Stimulated activated CD4-positive, alpha-beta T cell treated with anti-CD3 and anti-CD28 coated beads, TNF-alpha, amount 100 ng/mL, for 24 hours (primary cell): ENCODE measurements at places on chromosomes 12 and 14.

GRCh38 chr12:124909831-124910560 is 4.5 kb downstream of the UBC start:
- DNase-seq = no peak

DNA sequence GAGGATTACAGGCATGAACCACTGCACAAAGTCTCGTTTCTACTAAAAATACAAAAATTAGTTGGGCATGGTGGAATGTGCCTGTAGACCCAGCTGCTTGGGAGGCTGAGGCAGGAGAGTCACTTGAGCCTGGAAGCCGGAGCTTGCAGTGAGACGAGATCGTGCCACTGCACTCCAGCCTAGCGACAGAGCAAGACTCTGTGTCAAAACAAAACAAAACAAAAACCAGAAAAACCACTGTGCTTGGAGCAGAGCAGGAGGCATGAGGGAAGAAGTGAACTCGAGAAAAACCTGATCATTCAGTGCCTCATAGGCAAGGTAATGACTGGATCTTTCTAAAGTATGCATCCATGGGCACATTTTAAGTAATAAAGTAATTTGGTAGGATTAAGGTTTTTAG is 487.8 kb downstream of the KCNH5 start:
- no peak for DNase-seq

DNA sequence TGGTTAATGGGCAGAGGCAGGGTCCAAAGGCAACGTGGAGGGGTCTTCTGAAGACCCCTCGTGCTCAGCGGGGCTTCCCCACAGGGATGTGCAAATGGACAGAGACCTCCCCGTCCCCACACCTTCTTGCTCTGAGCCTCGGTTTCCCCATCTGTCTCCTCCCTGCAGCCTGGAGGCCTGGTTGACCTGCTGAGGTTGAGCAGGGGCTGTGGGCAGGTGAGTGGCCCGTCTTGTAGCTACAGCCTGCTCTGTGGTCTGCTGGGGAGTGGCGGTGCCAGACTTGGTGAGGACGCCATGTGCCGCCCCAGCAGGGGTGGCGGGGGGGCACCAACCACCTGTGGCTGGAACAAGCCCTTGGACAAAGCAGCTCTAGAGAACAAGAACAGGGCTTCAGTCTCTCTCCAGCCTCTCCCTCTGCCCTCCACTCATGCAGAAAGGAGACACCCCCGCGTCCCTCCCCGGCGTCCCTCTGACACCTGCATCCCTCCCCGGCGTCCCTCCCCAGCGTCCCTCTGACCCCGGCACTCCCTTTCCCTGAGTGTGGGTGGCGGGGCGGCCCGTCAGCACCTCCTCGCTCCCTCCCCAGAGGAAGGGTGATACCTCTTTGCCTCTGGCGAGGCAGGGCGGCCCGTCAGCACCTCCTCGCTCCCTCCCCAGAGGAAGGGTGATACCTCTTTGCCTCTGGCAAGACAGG is 83.7 kb downstream of the NOC4L start:
- no peak for DNase-seq

GRCh38 chr14:51872396-51872795 is 12.0 kb downstream of the GNG2 start:
- no peak for DNase-seq

DNA sequence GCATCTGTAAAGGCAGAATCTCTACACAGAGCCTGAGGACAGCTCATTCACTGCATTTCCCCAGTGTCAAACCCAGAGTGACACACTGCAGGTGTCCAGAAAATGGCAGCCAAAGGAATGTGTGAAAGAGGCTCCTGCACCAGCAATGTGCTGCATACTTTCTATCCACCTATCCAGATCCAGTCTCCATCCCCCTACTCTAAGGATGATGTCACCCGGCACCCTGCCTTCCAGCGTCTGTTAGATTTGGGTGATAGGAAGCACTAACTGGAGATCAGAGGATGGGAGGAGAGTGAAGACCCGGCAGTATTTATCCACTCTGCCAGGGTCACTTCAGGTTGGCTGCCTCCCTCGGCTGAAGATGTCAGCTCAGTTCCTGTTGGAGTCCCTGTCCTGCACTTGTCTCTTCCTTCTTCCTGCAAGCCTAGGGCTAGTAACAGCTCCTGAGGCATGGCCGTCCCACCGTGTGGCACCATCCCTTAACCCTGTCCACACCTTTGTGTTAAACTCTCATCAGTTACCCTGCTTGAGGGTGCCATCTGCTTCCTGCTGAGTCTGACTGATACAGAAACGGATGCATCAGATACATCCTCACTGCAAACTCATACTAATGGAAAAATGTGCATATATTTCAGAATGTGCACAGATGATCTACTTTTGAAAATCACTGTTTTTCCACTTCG is 13.0 kb upstream of the GPR68 start:
- DNase-seq = no peak

DNA sequence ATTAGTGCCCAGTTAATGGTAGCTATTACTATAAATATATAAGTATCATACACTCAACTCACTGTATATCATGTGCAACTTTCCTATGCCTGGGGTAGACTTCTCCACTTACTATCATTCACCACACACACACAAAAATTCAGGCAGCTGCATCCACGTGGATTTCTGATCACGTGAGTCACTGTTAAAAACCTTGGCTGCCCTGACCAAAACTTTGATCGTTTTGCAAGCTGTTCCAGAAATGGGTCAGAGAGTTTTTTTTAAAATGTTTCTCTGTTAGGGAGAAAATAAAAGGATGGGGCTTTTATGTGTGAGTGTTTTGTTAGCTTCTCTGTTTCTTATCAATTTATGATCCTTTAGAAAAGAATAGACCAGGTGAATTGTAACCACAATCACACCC is 198.2 kb upstream of the CNOT2 start:
- DNase-seq = no peak

DNA sequence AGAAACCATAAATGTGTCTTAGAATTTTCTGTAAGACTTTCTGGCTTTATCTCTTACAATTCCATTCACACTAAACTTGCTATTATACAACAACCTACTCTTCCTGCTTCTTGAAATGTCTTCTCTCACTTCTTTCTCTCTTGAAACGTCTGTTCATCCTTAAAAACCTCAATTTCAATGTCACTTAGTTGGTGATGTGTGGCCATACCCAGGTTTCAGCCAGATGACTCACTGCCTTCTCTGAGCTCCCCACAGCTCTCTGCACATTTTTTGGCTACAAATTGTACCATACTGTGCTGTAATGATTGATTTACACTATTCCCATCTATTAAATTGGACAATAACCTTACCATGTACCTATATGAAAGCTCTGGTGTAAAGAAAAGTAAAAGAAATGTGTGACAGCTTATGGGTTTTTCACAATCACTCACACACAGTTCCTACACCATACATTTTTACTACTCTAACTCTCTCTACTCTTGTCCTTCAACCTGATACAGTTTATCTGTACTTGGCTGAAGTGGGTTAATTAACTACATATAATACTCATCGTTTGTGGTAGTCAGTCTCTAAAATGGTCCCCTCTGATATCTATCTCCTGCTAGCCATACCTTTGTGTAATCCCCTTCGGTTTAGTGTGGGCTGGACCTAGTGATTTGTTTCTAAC is 222.1 kb downstream of the NELL2 start:
- no peak for DNase-seq

- DNase-seq = no peak
Measured at GRCh38 chr14:59939828-59940227, 19.9 kb downstream of the LRRC9 start.

DNA sequence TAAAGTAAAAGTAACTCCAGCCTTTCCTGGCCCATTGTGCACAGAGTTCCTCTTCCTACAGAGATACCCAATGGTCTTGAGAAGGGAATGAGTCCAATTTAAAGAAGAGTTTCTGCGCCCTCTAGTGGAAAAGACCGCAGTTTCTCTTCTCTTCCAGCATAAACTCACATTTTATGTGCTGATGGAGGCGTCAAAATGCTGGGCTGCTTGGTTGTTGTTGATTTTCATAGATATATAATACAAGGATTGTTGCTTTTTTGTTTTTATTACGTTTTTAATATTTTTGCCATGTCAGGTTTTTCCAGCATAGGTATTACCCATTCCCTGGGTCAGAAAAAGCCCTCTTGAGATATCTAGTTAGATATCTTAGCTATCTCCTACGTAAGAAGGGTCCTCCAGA is 356.9 kb upstream of the STXBP6 start:
- DNase-seq = no peak

DNA sequence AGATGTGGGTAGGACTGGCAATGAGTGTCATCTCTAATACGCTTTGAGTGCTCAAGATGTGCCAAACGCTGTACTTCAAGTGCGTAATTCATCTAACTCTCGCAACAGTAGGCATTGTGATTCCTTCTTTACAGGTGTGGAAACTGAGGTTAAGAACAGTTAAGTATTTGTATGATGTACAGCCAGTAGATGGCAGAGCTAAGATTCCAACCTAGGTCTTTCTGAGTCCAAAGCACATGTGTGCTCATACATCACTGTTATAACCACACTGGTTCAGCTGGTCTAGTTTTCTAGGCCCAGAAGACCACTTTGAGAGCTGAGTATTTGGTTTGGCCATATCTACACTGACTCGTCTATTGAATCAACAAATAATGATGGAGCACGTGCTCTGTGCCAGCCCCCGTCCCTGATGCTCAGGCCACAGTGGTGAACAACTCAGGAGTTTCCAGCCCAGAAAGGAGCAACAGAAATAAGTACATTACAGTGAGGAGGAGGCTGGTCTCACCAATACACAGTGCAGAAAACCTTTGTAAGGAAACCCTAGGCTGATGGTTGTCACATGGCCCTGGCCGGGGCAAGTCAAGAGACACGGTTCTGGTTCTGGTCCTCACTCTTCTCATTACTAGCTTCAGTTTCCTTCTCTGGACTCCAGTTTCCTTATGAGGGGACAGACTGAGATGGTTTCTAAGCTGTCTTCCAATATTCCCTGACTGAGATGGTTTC is 69.3 kb upstream of the SCN8A start:
- DNase-seq = no peak

DNA sequence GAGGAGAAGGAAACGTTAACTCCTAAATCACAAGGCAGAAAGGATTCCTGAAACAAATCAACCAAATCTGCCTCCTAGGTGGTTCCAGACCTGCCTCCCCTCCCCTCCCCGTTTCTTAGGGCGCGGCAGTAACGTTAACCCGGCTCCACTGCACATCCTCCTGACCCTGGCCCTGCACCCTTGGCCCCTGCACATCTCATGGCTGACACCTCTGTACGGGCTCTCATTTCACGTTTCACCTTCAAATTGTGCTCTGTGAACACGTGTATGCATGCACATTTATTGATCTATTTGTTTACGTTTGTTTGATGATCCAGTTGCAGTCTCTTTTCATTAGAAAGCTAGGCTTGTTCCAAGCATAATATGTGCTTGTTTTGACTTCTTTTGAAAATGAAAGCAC is 358.1 kb downstream of the ADGRD1 start:
- no peak for DNase-seq
